ENCODE measurements at places on chromosomes 2 and 18.

DNA sequence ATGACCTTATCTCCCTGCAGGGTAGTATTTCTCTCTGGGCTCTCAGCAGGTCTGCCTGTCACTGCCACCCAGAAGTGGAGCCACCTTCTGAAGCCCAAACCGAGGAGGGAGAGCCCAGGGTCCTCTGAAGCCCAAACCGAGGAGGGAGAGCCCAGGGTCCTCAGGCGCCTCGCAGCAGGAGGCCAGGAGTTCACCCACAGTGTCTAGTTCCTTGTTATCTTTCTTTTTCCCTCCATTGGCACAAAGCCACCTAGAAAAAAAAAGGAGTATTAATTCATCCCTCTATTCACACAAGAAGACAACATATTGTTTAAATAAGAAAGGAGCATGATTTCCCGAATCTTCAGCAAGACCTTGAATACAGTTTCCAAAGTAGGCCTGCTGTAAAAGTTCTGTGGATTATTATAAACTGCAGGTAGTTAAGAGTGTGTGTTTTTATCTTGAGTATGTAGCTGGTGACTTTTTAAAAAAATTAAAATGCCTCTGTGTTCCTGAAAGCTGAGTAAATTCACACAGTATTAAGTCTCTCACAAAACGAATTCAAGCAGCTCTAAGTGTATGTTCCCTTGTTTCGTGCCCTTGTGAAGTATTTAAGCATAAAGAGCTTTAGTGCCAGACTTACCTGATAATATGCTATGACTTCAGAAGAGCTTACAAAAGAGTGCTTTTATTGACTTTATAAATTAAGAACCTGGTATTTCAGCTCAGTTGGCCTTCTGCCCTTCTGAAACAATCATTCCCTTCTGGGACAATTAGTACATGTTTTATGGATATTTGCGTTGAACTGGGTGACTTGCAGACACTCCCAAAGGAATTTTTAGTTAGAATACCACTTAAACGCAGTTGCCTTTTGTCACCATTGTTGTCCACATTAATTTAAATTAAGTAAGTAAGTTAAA is 11.7 kb upstream of the GRHL1 start:
- no peak for DNase-seq

DNA sequence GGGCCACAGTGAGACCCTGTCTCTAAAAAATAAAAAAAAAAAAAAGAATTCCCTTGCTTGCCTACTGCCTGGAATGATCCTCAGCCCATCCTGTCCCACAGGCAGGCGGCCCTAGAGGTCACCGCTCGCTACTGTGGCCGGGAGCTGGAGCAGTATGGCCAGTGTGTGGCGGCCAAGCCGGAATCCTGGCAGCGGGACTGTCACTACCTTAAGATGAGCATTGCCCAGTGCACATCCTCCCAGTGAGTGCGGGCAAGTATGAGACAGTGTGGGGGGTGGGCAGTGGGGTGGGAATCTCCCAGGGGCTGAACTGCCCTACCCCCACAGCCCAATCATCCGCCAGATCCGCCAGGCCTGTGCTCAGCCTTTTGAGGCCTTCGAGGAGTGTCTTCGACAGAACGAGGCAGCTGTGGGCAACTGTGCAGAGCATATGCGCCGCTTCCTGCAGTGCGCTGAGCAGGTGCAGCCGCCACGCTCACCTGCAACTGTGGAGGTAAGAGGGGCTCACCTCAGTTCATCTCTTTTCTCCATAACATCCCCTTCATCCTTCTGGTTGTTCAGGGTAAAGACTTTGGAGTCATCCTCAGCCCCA is 1.6 kb downstream of the CHCHD5 start:
- DNase-seq = no peak

- DNase-seq = peak; percentile 36
Observed at GRCh38 chr18:33495278-33495677, 54.8 kb upstream of the CCDC178 start.

GRCh38 chr18:24386681-24387080 is 10.9 kb downstream of the OSBPL1A start:
- DNase-seq = no peak

GRCh38 chr18:74861154-74861553 is 263.5 kb downstream of the ZNF407 start:
- DNase-seq = no peak

DNA sequence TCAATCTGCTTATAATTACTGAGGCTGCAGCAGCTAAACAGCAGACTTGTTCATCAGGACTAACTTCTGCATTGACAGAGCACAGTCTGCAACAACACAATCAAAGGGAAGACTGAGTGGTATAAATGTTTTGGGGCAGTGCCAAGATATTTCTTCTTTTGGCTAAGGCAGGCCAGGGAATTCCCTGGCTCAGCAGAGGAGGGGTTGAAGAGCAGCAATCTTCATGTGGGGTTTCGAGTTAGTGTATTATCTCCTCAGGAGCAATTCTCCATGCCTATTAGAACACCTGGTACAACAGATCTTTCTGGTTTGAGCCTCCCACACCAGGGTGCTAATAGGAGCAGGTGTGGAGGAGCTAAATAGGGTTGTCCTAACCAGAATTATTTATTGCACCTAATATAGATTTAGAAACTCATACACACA is 103.0 kb upstream of the STK17B start:
- DNase-seq = no peak

DNA sequence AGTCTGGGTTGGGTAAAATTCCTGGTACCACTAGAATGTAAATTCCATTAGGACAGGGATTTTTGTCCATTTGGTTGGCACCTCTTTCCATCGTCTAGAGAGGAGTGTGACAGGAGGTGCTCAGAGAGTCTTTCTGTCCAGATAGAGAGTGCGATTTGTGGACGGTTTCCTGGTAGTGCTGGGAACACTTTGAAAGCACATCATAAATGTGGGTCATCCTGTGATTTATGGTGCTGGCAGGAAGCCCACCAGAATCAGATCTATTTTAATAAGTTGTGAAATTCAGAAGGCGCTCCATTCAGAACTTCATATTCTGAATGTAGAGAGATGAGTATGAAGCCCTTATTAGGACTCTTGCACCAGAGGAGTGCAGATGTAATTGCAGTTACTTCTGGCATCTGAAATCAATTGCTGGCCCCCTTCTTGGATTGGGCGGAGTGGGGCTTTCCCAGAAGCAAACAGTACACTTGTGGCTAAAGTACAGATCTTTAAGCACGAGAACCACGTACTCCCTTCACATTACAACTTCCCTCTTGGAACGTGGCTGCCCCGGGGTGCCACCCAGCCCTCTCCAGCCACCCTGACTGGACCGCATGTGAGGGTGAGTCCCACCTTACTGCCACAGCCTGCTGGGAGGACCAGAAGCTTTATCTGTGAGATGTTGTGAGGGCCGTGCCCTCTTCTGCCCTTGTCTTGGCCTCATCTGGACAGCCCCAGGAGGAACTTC is 243.2 kb downstream of the MYO3B start:
- DNase-seq = no peak

GRCh38 chr2:96916646-96917543 is 47.0 kb upstream of the SEMA4C start:
- DNase-seq = no peak

- no peak for DNase-seq
Observed at GRCh38 chr2:8307606-8308180, 374.2 kb upstream of the ID2 start.

GRCh38 chr18:48541026-48541746 is 2.4 kb downstream of the CTIF start:
- peak; percentile 76 for DNase-seq

Data from SK-N-SH (cell line).